ENCODE measurements at places on chromosomes 6 and 20. TPM values are rescaled to one million over a fixed set of nuclear protein-coding genes. Genes with fewer than 3 reads are reported as not detected.
A peak's percentile ranks its signal among the peaks of the same experiment; 100 is the strongest.

The SLC17A2 gene
- not detected for total RNA-seq

The CDS2 gene
- total RNA-seq: 54.8 TPM

The ASCC3 gene
- total RNA-seq: 26.2 TPM

The VIP gene
- 17.1 TPM for total RNA-seq

GRCh38 chr20:38091441-38092216 is 58.1 kb downstream of the RPRD1B start:
- DNase-seq: peak; percentile 91

- DNase-seq: no peak
These were observed 37.3 kb downstream of the LRRC1 start for GRCh38 chr6:53831936-53832660.

- no peak for DNase-seq
These were observed 146.9 kb downstream of the MACROD2 start for GRCh38 chr20:14142171-14142570.

- DNase-seq: no peak
These were observed 19.9 kb downstream of the KCNS1 start for GRCh38 chr20:45080867-45081624.
